ENCODE measurements at places on chromosomes 1 and 21.

DNA sequence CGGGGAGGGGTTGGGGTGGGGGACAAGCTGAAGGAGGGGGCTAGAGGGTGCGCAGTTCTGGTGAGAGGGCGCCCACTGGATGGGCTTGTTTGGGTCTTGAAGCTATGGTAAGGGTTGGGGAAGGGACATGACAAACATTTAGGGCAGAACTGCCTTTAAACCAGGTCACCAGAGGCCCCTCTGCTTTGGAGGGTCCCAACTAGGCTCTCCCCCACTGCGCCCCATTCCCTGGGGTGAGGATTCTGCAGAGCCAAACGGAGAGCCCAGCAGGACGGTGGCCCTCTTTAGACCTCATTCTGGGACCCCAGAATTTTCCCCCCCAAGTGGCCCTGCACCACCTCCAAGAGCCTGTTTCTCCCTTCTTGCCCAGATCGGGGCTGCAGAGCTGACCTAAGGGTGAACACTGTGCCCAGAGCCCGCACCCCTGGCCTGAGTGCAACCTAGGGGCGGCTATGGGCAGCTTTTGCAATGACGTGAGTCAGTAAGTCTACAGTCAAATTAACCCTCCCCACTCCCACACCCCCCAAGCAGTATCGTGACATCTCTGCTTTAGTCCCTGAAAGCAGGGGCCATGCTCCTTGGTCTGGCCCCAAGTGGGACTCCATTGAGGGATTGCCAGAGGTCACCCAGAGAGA lies 593.8 kb downstream of the MATN1 start:
- no peak for DNase-seq

GRCh38 chr1:153775458-153776327 lies 486 bp downstream of the SLC27A3 start:
- peak; percentile 54 for DNase-seq

DNA sequence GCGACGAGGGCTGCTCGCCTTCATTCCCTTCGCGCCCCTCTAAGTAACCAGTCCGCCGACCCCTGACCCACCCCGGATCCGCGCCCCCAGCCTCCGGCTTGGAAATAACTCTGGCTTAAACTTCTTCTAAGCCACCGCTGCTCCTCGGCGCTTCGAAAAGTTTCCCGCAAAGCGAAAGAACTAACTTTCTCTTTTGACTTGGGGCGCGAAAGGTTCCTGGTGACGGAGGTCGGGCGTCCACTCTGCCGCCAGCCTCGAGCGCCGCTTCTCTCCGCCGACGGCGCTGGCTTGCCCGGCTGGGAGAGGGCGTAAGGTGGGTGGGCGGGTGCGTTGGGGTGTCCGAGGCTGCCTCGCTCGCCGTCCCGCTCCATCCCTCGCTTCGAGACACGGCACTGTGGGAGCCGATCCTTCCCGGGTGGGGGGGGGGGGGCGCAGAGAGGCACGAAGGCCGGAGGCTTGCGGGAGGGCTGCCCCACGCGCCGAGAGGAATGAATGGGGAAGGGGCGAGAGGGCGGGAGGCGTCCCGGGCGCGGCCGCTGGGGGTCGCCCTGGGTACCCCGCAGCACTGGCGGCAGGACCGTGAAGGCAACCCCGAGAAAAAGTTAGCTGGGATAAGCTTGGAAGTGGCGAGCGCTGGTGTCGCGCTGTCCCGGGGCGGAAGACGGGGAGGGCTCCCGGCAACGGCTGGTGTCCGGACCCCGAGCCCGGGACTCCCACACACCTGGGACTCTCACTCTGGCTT lies 569 bp downstream of the ATF3 start:
- no peak for DNase-seq

- DNase-seq: no peak
These were observed 6.7 kb downstream of the TAF1A start for GRCh38 chr1:222583079-222583478.

DNA sequence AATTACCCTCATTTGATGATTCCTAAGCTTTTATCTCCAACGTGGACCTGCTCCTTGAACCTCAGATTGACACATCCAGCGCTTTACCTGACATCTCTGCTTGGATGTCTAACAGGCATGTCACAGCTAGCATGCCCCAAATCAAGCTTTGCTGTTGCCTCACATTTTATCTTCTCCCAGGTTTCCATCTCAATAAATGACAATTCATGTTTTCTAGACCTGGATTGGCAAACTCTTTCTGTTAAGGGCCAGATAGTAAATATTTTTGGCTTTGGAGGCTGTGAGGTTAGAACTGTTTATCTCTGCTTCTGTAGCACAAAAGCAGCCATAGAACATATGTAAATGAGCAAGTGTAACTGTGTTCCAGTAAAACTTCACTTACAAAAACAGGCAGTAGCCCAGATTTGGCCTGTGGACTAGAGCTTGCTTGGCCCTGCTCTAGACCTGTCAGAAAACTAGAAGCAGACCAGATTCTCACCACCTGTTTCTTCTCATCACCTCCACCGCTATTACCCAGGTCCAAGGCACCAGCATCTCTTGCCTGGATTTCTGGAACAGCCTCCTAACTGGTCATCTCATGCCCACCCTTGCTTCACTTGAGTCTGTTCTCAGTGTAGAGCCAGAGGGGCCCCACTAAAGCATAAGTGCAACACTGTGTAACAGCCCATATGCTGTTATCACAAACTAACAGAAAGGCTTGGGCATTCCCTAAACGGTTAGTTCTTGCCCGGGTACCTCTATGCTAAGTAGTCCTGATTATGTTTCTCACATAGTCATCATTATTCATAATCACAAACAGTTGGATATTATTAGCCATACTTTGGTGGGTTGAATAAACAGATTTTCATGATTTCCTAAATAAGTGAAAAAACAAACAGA lies 42.3 kb downstream of the UBE4B start:
- DNase-seq: no peak

- no peak for DNase-seq
These were observed 113.2 kb downstream of the TOMM20 start for GRCh38 chr1:235015291-235015985.

- no peak for DNase-seq
These were observed 20.2 kb downstream of the IPP start for GRCh38 chr1:45730075-45730779.

DNA sequence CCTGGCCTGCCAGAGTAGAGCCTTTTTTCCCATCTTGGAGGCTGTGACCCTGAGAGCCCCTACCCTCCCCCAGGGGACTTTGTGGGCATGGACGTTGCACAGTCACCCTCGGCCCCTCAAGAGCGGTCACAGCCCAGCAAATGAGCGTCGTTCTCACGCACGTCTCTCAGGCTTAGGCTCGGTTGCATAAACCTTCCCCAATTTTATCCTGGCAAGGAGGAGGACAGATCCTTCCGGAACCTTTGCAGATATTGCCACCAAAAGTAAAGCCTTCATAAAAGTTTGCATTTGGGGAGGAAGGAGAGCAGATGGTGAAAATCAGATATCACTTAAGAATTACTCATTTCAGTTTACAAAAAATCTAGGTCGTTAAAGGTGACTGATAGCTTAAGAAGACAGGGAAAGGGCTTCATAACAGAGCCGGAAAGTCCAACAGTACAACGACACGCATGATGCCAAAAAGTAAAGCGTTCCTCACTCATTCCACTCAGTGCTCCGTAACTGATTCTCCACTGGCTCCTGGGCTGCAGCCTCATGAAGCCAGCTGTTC lies 29.3 kb downstream of the PDE9A start:
- no peak for DNase-seq

GRCh38 chr21:30200000-30200399 lies 15.9 kb downstream of the CLDN8 start:
- no peak for DNase-seq

GRCh38 chr1:232212253-232212652 lies 417.7 kb downstream of the SIPA1L2 start:
- no peak for DNase-seq

GRCh38 chr1:185661971-185662370 lies 72.2 kb upstream of the HMCN1 start:
- DNase-seq: no peak

DNA sequence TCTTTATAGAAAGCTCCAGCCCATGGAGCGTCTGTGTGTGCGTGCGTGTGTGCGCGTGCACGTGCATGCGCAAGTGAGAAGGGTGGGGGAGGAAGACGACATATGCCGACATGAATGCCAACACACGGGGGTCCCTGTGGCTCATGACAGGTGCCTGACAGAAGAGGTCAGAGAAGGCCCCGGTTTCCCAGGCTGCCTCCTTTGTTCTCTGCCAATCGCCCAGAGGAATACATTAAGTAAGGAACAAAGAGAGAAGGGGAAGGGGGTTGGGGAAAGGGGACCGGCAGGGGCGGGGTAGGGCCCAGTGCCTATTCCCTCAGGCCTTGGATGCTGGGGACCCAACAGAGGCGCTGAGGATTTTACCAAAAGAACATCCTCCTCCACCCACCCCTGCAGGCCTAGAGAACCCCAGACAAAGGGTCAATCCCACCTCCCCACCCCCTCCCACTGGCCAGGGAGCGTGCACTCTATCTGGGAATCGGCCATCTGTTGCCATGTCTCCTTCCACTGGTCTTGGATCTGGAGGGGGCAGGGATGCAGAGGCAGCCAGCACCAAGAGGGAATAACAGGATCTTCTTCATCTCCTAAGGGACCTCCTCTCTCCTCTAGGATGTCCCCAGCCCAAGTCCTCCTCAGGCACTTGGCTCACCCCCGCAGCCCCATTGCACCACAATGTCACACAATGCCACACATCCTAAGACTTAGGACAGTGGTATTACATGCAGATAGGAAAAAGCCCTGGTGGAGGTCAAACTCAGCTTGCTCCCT lies 39.4 kb downstream of the PIK3C2B start:
- no peak for DNase-seq

- no peak for DNase-seq
These were observed 5.7 kb upstream of the ARID1A start for GRCh38 chr1:26690157-26690556.

DNA sequence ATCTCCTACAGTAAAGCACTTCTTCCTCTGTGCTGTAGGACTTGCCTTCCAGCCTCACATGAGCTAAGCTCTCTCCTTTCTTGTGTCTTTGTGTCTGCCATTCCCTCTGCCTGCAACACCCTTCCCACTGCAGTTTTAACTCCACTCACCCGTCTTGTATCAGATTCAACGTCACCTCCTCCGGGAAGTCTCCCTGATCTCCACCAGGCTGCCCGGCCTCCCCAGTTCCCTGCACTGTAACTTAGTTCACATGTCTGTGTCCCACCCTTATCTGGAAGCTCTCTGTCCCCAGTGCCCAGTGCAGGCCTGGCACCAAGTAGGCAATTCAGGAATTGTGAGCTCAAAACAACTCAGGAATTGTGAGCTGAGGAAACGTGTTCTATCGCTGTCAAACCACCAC lies 96.4 kb downstream of the GLIS1 start:
- no peak for DNase-seq

DNA sequence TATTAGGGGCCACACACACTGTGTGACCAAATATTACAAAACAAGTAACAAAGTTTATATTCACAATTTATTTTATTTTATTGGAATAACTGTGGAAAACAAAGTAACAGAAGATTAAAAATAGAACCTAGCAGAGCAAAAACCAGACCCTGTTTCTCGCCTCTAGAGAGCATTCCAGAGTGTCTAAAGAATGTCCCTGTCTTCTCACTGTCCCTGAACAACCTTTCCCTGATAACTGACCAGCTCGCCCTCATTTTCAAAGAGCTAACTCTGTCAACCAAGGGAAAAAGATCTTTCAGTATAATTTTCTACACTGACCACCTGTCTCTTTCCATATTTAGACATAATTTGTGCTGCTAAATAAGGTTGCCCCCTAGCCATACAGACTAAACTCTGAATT lies 646.9 kb downstream of the USP25 start:
- DNase-seq: no peak

DNA sequence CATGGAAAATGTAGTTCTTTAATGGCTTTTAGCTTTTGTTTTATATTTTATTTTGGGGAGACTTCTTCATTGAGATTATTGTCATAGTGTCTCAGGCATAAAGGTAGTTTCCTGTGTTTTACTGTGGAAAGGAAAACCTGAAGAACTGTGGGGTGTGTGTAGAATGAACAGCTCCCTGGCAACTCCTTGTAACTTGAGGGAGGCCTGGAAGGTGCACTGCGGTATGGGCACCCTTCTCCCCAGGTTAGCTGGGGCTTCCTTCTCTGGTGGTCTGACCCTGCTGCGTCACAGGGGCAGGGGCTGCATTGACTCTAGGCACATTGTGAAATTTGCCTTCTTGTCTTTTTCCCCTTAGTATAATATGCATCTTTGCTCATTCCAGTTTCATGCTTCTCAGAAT lies 1.7 kb downstream of the ATP1B1 start:
- no peak for DNase-seq

DNA sequence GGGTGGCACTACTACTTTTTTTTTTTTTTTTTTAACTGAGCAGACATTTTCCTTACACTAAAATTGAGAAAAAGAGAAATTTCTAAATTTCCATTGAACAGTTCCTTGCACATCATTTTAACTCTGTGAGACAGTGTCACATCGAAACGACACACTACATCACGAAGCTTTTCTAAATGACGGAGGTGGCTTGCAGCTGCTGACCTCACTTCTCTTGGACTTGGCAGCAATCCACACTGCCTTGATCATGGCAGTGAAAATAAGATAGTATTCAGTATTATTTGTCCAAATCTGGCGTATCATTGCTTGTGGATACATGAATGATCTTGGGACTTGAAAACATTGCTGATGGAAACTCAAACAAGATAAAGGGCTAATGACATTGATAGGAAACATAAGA lies 80.3 kb upstream of the CYYR1 start:
- DNase-seq: no peak

DNA sequence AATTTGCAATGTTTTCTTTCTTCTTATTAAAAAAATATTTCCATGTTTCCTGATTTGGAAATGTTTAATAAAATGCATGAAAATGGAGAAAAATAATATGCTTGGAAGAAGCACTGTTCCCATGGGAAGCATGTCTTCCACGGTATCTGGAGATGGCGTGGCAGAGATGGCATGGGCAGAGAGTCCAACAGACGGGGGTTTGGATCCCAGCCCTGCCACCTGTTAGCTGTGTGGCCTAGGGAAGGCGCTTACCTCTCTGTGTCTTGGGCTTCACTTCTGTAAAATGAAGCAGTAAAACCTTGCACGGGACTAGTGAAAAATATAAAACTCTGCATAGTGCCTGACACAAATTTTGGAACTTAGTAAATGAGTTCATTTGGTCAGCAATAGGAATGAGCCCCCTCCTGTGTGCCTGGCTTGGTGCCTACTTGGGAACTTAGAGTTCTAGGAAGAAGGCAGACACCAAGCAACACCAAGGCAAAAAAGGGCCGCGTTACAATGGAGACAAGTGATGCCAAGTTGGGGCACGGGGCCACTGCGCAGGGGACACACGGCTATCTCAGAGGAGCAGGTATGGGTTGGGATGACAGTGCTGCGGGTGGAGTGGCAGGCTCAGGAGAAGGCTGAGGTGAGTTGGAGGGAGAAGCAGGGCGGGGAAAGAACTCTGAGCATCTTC lies 124.2 kb downstream of the KCNN3 start:
- DNase-seq: no peak

GRCh38 chr1:34087986-34088385 lies 77.0 kb downstream of the CSMD2 start:
- no peak for DNase-seq

GRCh38 chr1:217946511-217946910 lies 315.4 kb downstream of the SPATA17 start:
- no peak for DNase-seq

DNA sequence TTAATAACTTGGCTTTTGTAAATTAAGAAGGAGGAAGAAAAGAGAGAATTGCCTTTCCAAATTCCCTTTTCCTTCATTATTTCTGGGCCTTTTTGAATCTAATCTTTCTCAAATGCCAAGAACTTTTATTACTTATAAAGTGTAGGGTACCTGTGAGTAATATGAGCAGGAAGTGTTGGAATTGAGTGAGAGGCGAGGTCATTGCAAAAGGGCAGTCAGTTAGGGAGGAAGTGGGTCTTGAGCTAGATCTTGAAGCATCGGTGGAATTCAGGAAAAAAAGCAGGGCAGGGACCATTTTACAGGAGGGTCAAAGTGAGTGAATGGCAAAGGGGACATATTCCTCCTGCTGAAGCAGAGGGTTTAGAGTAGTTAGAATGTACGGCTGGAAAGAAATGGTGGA lies 23.4 kb downstream of the DDI2 start:
- DNase-seq: no peak
